ENCODE measurements at places on chromosomes 7 and 10.
A peak's percentile ranks its signal among the peaks of the same experiment; 100 is the strongest.

DNA sequence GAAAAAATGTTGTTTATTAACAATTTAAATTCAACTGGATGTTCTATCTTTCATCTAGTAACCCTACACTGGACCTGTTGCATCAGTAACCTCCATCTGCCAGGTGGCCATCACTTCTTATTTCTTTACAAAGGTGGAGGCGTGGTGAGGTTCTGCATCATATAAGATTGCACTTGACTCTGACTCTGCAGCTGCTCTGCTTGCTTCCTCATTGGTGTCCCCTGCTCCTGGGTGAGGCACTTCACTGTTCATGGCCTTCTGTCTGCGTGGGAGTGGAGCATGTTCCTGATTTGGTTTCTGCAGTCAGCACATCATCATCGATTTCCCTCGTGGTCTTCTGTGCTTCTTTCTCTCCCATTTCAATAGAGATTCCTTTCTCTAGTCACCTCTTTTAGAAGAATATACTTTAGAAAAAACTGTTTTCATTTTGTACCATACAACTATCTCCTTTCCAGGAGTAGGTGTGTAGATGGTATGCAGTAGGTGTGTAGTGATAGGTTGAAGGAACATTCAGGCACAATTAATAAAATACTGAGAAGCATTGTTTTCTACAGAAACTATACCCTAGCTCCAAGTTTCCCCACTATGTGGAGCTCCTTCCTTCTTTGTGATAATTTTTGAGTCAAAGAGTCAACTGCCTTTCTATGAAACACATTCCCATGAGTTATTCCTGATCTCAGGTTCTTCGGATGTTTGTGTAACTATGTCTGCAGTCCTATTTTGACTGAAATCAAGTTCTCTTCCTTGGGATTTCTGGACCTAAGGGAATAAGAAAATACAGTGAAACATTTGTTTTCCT lies 231.7 kb upstream of the CNTNAP2 start:
- no peak for DNase-seq

DNA sequence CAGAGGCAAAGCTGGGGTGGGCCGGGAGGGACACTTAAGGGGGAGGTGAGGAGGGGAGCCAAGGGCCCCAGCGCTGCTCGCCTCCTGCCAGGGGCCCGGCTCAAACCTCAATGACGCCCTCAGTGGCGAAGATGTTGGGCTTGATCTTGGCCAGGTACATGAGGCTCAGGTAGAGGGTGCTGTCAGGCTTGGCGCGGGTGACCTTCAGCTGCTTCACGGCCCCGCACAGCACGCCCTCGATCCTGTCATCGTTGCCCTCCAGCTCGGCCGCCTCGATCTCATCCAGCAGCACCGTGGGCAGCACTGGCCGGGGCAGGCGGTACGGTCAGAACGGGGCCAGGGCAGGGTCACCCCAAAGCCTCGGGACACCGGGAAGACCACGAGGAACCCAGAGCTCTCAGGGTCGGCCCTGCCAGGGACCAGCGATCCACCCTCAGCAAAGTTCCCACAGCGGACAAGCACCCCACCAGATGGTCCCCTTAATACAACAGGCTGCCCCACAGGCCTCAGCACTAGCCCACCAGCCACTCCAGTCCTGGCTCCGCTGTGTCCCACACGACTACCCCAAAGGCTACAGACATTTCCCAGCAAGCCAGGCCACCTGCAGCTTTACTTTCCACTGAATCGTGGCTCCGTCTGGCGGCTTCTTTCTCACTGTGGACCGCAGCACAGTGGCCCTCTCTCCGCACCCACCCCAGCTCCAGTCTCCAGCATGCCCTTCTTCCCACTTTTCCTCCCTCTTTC lies 4.0 kb downstream of the INTS1 start:
- no peak for DNase-seq

- DNase-seq = no peak
These were observed 2.8 kb downstream of the GFRA1 start for GRCh38 chr10:116270126-116270770.

DNA sequence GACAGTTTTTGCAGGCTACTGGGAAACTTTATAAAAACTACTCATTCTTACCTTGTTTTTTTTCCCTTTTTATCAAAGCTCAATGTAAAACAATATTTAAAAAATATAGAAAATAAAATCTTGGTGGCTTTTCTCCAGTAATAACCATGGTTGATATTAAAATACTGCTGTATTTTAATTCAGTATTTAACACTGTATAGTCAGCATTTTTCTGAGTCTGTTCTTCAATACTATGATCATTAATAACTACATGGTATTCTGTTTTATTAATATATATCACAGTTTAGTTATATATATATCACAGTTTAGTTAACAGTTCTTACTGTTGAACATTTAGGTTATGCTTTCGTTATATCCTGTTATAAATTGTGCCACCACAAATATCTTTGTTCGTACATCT lies 78.4 kb downstream of the SRI start:
- DNase-seq = no peak

DNA sequence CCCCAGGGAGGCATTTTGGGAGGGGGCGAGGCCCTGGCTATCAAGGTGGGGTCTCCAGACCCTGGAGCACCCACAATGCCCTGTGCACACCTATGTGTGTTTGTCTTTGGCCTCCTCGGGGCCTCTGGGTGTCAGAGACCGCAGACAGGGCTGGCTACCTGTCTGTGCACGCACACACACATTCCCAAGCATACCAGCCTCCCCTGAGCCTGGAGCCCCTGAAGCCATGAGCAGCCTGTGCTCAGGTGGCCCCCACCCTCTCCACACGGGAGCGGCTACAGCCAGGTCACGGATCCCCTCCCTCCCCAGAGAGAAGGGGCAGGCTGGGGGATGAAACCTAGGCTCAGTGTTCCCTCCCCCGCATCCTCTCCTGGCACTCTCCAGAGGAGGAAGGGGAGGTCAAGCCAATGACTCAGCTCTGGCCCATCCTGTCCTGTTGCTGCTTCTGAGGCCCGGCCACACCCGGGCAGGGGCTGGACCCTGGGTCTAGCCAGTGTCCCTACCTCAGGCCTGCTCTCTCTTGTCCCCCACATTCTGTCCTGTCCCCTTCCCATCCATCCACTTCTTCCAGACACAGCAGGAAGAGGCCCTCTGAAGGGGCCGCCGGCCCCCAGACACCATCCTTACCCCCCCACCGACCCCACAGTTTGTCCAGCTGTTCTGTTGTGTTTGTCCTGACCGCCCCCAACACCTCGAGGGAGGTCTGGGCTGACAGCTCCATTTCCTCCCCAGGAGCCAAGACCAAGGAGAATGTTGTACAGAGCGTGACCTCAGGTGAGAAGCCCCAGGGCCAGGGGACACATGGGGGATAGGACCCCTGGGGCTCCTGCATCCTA lies 720 bp downstream of the SNCG start:
- DNase-seq = no peak

GRCh38 chr7:42161719-42162118 lies 75.3 kb downstream of the GLI3 start:
- DNase-seq = no peak

DNA sequence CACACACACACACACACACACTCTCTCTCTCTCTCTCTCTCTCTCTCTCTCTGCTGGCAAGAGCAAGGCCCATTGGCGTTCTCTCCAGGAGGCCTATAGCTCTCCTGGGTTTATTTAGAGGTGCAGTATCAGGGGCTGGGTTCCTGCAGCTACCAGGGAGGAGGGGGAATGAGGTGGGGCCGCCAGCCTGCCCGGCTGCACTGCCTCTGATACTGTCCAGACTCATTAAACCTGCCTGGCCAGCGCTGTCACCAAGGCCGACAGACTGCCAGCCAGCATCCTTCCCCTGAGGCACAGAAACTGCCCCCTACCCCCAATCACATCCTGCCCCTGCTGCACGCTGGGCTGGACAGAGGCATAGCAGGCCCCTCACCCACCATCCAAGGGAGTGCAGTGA lies 4.3 kb downstream of the PRRT4 start:
- DNase-seq = peak; percentile 9

GRCh38 chr10:69624245-69624786 lies 5.7 kb upstream of the FAM241B start:
- no peak for DNase-seq

DNA sequence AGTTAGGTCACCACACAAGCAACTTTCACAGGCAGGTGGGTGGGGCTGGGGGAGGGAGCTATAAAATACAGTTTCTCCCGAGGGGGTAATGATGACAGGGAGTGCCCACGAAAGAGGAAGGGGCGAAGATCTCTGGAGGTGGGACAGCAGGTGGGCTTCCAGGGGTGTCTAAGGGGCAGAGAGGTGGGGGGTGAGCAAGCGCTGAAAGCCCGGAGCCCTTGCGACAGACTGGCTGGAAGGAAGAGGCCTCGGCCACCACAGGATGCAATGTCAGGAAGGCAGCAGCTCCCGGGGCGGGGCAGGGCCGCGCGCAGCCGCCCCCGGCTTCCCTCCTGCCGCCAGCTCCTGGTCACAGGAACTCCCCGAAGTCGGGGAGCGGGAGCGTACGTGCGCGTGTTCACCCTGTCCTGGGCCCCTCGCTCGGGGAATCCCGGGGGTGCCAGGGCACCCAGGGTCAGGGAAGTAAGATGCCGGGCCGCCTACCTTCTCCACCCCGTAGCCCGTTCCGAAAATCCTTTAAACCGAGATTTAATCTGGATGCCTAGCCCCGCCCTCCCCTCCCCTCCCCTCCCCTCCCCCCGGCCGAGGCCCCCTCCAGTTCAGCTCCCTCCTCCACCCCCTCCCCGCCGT lies 105.2 kb upstream of the PPIF start:
- DNase-seq = peak; percentile 69

DNA sequence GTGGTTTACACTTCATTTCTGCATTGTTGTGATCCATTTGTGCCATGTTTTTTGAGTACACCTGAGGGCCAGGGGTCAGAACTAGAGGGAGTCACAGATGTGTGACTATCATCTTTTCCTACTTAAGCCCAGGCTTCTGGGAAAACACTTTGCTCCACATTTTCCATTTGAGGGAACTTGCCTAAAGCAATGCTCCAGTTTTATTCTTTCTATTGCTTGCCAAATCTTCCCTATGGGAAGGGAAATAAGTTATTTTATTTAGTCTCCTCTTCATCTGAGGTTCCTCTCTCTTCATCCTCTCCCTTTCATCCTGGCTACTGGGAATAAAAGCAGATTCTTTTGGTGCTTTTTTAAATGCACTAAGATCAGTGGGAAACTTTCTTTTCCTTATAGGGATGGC lies 179.9 kb upstream of the PRSS58 start:
- DNase-seq = no peak

DNA sequence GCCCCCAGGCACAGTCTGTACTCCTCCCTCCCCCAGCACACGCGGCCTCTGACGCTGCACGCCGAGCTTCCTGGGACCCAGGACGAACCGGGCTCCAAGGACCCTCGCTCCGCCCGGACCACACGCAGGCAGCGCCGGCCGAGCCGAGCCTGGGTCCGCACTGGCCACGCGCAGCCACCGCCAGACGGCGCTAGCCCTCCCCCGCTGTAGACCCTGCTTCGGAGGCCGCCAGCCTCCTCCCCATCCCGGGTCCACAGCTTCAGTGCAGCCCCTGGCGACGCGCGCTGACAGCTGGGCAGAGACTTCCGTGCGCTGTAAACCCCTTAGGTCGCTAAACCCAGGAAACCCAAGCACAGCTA lies 936 bp upstream of the TCERG1L start:
- peak; percentile 94 for DNase-seq

GRCh38 chr7:49295146-49295545 lies 370.8 kb downstream of the CDC14C start:
- no peak for DNase-seq

GRCh38 chr10:130135676-130136225 lies 440 bp upstream of the GLRX3 start:
- DNase-seq = no peak

DNA sequence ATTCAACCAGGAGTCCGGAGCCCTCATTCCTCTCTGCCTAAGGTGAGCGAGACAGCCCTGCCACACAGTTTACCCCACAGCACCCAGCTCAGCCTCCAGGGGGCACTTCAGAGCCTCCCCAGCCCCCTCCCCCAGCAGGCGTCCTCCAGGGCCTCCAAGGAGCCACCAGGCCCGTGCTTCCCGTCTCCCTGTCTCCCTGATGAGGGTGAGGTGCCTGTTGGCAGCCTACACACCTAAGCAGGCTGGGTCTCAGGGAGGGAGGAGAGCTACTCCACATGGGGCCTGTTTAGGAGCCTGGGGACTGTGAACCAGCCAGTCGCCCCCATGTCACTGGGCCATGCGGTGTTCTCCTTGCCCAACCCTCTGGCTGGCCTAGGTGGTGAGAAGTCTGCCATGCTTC lies 28.9 kb upstream of the TRIM8 start:
- DNase-seq = peak; percentile 64

GRCh38 chr10:130363899-130364445 lies 227.8 kb downstream of the GLRX3 start:
- no peak for DNase-seq

GRCh38 chr10:84511106-84511505 lies 182.7 kb downstream of the CCSER2 start:
- no peak for DNase-seq

DNA sequence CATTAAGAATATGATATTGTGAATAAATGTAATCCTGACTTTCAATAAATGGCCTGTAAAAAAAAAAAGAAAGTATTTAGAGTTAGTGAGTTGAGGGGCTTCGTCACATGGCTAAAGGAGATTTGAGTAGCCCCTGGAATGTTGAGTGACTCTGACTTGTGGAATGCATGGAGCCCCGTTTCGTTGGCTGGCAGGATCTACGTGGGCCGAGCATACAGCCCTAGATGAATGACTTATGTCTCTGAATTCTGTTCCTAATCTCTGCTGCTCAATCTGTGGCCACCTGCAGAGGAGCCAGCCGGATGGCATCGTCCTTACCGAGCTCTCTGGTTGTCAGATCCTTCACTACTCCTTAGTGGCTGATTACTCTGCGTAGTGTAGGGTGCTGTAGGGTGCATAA lies 155.7 kb downstream of the MGMT start:
- DNase-seq = peak; percentile 14

GRCh38 chr10:12448729-12449391 lies 99.5 kb downstream of the CAMK1D start:
- DNase-seq = no peak

DNA sequence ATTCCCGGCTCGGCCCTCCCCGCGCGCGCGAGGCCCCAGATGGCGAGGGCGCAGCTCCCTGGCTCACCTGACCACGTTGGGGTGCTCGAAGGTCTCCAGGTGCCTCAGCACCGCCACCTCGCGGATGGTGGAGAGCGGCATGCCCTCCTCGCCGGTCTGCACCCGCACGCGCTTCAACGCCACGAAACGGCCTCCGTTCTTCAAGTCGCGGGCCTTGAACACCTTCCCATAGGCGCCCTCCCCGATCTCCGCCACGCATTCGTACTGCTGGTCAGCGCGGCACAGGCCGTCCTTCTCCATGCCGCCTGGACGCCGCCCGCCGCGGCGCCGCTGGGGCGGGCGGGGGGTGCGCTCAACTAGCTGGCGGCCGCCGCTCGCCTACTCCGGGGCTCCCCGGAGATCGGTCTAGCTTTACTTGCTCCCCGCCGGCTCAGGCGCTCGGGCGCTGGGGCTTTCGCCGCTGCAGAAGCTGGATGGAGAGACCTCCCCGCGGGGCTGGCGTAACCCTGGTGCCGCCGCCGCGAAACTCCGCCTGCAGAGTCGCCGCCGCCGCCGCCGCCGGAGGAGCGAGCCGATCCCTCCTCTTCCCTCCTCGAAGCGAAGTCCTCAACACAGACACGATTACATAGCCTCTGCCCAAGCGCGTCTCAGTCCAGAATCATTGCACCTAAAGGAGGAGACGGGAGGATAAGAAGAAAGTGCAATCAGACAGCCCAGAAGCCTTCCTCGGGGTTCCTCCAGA lies 3.2 kb downstream of the CDK6 start:
- DNase-seq = peak; percentile 90
